Lower leg skin (tissue), 4 donors: ENCODE measurements at places on chromosomes 5 and 9.
A peak's percentile ranks its signal among the peaks of the same experiment; 100 is the strongest.

- DNase-seq, result no peak
Measured at GRCh38 chr5:20166456-20166855, 178.5 kb upstream of the CDH18 start.

GRCh38 chr5:170563824-170564567, 60.2 kb downstream of the KCNIP1 start:
- DNase-seq, result peak; percentile 65

GRCh38 chr5:14267991-14268708, 125.0 kb downstream of the TRIO start:
- DNase-seq, result no peak

DNA sequence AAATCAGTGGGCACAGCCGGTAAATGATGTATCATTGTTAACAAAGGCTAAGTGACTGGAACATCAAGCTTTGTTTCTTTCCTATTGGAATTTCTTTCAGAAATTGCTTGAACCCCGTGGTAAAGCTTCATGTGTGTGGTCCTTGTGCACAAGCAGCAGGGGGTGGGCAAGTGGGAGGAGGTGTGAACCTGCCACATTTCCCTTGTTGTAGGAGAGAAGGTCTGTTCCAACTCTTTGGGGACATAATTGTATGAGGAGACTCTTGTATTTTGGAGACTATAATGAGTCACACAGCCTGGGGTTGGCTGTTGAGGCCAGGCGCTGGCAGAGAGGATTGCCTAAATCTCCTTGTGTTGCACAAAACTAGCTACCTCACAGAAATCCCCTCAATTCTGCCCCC, 620.5 kb downstream of the IRX1 start:
- no peak for DNase-seq

GRCh38 chr5:108418197-108418596, 36.3 kb upstream of the FBXL17 start:
- peak; percentile 16 for DNase-seq

DNA sequence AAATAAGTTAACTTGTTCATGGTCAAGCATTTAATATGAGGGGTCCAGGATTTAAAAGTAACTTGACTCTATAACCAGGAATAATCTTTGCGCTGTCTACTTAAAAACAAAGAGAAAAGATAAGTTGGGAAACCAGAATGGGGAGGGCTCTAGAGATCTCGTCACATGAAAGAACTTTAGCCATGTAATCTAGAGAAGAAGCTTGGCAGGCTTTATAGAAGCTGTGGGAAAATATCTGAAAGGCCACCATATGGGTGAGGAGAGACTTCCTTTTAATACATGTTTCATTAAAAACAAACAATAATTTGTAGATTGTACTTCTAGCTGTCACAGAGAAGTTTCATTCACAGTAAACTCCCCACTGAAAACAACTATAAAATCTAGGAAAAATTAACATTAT, 46.7 kb upstream of the PPP1R2B start:
- DNase-seq, result no peak

GRCh38 chr9:90815183-90815943, 13.7 kb downstream of the SYK start:
- no peak for DNase-seq

GRCh38 chr9:118609355-118610044, 759.7 kb downstream of the BRINP1 start:
- DNase-seq, result no peak

GRCh38 chr9:131262327-131263032, 13.8 kb downstream of the FAM78A start:
- DNase-seq, result no peak

- DNase-seq, result no peak
Measured at GRCh38 chr5:135489466-135490244, 37.5 kb upstream of the TIFAB start.

DNA sequence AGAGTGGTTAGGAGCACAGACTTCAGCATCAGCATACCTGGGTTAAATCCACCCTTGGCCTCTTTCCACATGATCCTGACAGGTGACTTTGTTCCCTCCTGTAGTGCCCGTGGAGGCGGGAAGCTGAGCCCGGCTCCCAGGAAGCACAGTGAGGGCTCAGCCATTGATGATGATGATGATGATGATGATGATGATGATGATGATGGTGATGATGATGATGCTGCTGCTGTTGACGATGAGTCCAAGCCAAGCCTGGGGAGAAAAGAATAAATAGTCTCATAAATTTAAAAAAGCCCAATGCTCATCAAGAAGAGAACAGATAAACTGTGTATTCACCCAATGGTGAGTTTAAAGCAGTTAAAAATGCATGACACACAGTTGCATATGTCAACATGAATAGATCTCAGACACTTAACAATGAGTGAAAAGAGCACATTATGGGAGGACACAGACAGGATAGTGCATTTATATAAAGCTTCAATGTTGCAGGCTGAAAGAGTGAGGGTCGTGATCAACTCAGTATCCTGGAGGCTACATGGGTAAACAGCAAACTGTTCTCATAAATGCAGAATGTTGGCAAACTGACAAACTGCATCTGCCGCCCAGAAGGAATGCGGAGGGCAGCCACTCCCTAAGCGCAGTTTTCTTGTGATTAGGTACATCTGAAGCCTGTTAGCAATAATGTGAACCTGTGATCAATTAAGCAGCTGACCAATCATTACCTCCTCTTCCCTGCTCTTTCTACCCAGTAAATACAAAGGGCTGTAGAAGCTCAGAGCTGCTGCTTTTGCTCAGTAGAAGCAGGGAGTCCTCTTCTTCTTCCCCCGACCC, 11.7 kb upstream of the CFAP157 start:
- no peak for DNase-seq

DNA sequence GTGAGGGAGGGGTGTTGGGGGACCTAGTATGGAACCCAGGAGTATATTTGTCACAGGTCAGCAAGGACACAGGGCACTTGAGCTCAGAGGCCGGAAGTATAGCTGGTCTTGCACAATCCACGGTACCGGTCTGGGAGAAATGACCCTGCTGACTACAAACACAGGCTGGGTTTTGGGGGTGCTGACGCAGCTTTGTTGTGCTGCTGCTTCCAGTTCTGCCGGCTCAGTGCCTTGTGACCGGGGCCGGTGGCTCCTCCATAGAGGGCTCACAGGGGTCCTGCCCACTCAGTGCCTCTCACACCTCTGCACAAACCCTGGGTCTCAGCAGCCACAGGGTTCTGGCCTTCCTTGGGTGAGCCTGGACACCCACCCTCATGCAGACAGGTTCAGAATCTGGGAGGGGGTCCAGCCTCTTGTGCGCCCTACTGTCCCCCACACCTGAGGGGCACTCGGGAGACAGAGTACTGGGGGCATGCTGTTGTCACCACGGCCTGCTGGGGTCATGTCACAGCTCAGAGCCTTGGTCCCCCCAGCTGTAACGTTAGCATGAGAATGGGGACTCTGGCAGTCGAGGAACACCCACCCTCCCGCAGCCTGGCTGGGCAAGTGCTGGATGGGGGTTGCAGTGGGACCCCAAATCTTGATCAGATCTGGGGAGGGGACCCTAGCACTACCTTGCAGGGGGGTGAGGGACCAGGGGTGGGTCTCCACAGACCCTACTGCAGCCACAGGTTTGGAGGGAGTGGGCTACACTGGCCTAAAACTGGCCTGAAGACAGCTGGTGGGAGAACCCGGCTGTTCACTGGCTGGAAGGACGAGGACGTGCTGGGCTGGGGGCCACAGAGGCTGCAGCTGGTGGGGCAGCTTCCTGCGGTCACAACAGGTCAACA, 17.7 kb downstream of the NINJ1 start:
- peak; percentile 94 for DNase-seq

- DNase-seq, result no peak
Measured at GRCh38 chr9:134192311-134192950, 28.1 kb upstream of the RNU6ATAC start.

DNA sequence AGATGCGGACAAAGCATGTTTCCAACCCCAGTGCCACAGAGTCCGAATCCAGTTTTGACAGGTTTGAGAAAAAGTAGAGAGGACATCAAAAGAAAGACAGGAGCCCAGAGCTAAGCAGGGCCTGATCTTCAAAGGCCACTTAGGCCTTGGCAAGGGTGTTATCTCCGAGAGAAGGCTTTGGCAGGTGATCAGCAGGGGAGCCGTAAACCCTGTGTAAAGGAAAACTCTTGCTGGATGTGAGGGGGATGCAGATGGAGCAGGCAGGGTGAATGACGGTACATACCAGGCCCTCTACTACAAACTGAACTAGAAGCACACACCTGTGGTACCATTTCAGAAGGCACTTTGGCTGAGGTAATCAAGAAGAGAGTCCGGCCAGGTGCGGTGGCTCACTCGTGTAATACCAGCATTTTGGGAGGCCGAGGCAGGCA, 1.4 kb upstream of the HNRNPH1 start:
- DNase-seq, result no peak

DNA sequence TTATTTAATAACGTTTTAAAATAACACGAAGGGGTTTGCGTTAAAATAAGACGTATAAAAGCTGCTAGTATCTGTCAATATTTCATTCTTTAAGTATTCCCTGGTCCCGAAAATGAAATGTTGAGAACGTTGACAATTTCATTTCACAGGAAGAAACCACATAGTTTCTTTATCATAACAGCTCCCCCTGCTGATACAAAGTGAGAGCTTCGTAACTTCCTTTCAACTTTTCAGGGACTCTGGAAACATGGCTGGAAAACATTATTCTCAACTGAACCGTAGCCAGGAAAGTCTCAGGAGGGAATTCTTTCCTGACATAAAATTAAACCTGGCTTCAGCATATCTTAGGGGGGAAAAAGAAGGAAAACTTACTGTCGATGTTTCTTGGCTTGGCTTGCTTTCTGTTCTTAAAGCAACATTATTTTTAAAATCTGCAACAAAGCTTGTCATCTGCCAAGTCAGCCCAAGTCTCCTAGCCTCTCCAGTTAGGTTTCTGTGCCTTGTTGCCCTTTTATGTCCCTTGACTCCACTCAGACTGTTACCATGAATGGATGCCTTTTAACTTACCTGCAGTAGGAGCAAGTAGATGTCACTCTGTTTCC, 122.9 kb upstream of the DAB2 start:
- DNase-seq, result peak; percentile 45

- DNase-seq, result no peak
Measured at GRCh38 chr9:37146410-37146809, 26.0 kb downstream of the ZCCHC7 start.

DNA sequence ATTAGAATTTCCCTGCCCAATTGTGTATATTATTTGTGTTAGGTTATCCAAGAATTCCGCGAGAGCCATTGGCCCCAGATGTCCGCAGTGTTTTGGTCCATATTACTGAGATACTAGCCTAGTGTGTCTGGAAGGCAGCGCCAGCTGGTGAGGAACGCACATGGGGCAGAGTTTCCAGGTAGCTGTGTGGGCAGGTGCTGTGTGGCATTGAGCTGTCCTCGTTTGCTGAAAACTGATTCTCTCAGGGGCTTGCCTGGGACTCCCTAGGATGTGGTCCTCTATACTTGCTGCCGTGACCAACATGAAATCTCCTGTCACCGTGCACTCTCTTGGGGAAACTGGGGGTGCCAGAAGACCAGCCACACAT, 288.7 kb downstream of the FANCC start:
- no peak for DNase-seq

DNA sequence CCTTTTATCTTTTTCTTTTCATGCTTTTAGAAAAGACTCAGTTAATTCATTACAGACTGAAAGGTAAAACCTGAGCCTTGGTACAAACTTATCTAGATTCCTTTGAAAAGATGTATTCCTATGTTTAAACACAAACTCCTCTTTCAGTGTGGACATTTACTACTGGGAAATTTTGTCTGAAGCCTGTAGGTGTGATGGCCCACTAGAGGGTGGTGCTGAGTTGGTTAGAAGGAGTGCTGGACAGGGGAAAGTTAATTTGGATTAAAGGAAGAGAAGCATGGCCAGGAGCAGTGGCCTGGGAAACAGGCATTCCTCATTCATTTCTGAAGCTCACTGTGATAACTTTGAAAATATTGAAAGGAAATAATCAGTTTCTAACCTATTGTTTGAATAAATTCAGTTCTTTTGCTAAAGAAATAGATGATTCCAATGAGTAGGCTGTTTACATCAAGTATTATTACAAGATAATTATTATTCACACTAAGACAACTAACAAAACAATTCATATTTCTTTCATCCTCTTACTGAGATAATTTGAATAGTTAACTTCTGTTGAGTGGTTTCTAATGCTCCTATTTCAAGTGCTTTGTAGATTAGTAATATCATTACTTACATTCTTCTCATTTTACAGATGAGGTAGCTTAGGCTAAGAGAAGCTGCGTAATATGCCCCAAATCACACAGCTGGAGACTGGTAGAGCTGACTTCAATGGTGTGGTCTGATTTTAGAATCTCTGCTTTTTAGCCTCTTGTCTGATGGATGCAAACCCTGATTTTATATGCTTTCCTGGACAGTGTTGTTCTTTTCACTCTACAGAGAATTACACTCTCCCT, 150.9 kb downstream of the ADGRV1 start:
- no peak for DNase-seq

GRCh38 chr9:92534204-92534603, 1.6 kb downstream of the ECM2 start:
- DNase-seq, result no peak

DNA sequence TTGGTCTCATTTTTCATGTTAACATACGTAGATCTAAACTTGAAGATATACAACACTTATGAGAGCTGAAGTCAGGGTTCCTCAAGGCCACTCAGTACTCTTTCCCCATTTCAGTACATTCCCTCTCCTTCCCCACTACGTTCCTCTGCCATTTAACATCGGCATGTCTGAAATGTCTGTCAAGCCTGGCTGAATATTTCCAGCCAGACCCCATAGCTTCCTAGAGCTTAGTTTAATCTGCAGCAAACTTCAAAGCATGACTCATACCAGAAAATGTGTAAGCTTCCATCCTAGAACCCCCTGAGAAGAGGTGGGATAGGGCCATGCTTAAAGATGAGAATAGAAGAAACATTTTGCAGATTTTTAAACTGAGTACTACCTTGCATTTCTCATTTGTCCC, 6.2 kb downstream of the GZMA start:
- no peak for DNase-seq

- no peak for DNase-seq
Measured at GRCh38 chr5:10624206-10624605, 60.3 kb downstream of the ANKRD33B start.

- peak; percentile 36 for DNase-seq
Measured at GRCh38 chr5:60196385-60197113, 303.0 kb upstream of the PDE4D start.

DNA sequence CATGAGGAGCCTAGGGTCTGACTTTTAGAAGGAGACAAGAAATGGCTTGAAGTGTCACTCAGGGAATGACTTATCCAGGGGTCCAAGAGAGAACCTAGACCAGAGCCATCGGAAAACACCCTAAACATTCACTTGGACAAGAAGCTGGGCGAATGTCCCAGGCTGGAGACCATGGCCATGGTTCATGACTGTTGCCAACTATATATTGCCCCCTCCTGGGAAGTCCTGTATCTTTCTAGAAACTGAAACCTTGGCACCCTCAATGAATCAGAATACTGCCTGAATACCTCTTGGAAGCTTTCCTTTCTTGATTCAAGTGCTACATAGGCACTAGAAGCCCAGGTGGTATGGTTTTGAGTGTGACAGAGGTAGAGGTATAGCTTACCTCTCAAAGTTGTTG, 29.9 kb downstream of the TRMO start:
- no peak for DNase-seq

GRCh38 chr5:166091931-166092330, 2199.5 kb upstream of the WWC1 start:
- no peak for DNase-seq
